ENCODE measurements at places on chromosomes 7 and 10.

DNA sequence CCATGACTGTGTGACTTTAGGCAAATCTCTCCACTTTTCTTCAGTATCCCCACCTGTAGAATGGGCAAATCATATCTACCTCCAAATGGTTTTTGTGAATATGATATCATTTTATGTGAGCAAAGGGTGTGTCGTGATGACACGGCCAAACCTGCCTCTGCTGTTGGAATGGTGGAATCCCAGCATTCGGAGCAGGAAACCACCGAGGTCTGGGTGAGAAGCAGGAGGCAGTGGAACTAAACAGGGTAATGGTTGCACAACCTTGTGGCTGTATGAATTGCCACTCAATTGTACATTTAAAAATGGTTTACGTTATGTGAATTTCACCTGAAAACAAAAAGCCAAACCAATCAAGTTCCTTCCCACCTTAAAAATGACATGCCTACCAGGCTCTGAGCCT lies 131.4 kb upstream of the ZMIZ1 start:
- no peak for DNase-seq

DNA sequence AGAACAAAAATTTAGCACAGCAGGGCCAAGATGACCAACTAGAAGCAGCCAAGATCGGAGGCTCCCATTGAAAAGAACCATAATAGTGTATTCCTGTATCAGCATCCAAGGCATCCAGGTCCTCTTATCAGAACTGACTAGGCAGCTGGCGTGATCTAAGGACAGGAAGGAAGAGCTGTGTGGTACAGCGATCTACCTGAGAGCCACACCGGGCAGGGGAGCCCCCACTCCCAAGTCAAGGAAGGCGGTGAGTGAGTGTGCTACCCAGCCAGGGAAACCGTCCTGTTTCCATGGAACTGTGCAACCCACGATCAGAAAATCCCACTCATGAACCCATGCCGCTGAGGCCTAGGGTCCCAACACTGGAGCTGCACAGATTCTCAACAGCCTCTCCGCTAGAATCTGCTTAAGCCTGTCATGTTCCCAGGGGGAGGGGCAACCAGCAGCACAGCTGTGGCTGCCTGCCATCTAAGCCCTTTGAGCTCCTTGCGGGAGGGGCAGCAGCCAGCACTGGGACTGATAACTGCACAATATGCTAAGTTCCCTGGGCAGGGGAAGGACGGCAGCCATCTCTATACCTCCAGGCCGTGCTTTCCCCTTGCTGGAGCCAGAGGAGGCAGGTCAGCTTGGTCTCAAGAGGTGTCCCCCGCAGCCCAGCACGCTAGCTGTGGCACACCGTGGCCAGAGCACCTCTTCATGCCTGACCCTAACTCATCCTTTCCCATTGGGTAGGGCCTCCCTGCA lies 213.0 kb upstream of the SMIM30 start:
- no peak for DNase-seq

DNA sequence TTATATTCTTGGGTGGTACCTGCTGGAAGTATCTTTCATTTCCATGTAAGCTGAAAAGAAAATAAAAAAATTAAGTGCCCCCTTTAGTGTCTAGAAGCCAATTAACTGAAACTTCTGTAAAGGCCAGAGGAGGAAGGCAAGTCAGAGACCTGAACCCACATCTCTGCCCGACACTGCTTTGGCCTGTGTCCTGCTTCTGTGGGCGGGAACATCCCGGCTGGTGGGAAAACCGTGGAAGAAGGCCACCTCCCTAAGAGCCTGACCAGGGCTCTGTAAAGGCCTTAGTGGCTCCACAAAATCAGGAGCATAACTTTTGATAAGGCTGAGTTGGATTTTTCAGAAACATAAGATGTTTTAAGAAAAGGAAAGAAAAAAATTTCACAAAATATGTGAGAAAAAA lies 9.4 kb downstream of the CPXM2 start:
- no peak for DNase-seq

GRCh38 chr10:62613424-62613823 lies 191.1 kb upstream of the ADO start:
- DNase-seq: peak; percentile 85

DNA sequence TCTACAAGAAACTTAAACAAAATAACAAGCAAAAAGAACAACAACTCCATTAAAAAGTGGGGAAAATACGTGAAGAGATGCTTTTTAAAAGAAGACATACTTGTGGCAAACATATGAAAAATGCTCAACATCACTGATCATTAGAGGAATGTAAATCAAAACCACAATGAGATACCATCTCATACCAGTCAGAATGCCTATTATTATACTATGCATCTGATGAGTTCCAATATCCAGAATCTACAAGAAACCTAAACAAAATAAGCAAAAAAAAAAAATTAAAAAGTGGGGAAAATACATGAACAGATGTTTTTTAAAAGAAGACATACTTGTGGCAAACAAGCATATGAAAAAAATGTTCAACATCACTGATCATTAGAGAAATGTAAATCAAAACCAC lies 29.6 kb upstream of the AKR1C3 start:
- DNase-seq: peak; percentile 17

- no peak for DNase-seq
Measured at GRCh38 chr10:54396031-54396430, 405.0 kb downstream of the PCDH15 start.

- no peak for DNase-seq
Measured at GRCh38 chr7:95056901-95057300, 149.5 kb downstream of the PPP1R9A start.

GRCh38 chr7:74063646-74064045 lies 20.0 kb upstream of the LIMK1 start:
- DNase-seq: no peak

DNA sequence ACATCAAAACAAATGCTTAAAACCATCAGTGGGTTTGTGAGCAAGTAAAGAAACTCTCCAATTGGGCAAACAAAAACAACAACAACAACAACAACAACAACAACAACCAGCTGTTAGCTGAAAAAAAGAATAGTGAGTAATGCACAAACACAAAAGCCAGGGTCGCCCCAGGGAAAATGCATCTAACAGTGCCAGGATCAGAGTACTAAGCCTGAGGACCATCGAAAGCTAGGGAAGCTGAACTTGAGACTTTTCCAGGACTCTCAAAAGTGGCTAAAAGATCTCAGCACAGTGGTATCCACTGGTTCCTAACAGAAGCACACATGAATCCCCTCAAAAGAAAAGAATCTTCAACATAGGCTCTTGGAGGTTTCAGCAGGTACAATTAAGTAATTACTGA lies 83.3 kb downstream of the CPXM2 start:
- peak; percentile 17 for DNase-seq

DNA sequence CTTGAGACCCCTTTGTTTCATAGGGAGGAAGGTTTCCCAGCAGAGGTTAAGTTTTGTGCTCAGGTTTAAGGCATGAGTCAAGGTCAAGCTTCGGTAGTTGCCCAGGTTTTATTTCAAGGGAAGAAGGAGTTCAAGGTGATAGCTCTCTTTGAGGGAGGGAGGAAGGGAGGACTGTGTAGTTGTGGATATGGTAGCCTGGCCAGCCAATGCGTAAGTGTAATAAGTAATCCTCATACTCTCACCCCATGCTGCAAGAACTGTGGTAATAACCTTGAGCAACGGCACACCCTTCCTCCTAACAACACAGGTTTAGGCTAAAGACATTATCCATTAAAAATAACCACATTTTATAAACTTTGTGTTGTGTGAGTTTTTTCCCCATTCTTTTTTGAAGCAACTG lies 478.9 kb downstream of the KCNMA1 start:
- DNase-seq: no peak

- no peak for DNase-seq
Measured at GRCh38 chr7:143514995-143515735, 37.5 kb downstream of the TAS2R41 start.

GRCh38 chr10:18737236-18737635 lies 78.0 kb downstream of the ARL5B start:
- peak; percentile 38 for DNase-seq

DNA sequence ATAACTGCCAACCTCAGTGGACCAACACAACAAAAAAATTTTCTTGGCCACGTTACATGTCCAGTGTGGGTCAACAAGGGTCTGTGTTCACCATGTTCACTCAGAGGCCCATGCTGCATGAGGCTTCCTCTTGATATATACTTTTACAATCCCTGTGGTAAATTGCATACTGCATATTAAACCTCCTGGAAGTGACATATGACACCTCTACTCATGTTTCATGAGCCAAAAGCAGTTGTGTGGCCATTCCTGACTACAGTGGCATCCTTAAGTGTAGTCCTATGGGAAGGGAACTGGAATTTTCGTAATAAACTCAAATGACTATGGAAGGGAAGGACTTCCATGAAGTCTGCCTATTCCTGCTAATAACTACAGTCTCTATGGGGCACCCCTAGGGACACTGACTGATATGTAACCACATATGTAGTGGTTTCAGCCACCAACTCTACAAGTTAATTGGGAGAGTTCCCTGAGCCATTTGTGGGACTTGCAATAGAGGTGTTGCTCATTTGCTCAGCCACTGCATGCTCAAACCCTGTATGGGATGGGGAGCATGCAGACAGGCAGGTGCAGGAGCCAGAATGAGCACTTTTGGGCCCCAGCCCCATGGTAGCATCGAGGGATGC lies 9.7 kb downstream of the DYNC1I1 start:
- no peak for DNase-seq

DNA sequence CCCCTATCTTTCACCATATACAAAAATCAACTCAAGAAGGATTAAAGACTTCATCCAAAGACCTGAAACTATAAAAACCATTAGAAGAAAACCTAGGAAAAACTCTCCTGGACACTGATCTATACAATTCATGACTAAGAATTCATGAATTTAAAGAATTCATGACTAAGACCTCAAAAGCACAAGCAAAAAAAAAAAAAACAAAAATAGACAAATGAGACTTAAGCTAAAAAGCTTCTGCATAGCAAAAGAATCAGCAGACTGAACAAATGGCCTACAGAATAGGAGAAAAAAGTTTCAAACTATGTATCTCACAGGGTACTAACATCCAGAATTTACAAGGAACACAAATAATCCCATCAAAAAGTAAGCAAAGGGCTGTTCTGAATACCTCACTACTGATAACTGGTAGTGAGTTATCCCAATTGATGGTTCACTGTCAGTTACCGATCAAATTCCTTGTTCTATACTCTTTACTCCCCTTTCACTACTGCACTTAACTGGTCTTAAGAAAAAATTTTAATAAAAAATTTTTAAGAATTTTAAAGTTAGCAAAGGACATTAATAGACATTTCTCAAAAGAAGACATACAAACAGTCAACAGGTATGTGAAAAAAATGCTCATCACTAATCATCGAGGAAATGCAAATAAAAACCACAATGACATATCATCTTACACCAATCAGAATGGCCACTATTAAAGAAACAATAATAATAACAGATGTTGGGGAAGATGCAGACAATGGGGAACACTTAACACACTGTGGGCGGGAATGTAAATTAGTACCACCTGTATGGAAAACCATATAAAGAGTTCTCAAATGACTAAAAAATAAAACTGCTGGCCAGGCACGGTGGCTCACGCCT lies 33.2 kb downstream of the KMT2C start:
- DNase-seq: peak; percentile 44

DNA sequence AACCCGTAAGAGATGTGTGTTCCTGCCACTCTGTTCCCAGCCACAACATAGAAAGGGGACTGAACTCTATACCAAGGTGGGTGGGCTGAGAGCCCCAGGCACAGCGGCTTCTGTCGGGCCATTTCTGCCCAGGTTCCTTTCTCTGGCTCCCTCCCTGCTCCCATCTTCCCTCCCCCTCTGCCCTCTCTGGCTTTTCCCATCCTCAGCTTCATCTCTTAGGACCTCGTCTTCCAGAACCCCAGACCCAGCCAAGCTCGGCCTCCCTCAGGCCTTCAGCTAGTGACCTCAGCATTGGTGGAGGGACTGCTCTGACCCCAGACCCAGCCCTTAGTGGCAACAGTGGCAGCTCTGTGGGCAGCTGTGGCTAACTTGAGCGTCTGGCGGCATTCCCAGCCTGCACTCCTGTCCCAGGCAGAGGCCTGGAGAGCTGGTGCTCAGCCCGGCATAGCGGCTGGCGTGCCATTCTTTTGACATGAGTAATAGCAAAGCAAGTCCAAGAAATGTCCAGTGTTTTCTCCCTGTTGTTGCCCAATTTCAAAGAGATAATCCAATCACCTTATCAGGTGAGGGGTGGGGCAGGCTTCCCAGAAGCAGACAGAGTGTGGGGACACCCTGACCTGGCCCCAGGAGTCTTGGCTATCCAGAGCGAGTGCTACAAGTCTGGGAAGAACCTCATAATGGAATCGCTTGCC lies 15.9 kb downstream of the PTPRE start:
- DNase-seq: peak; percentile 17

- DNase-seq: no peak
Measured at GRCh38 chr10:103431902-103432301, 20.3 kb downstream of the CALHM2 start.

GRCh38 chr10:80041162-80041561 lies 37.3 kb upstream of the TMEM254 start:
- no peak for DNase-seq

DNA sequence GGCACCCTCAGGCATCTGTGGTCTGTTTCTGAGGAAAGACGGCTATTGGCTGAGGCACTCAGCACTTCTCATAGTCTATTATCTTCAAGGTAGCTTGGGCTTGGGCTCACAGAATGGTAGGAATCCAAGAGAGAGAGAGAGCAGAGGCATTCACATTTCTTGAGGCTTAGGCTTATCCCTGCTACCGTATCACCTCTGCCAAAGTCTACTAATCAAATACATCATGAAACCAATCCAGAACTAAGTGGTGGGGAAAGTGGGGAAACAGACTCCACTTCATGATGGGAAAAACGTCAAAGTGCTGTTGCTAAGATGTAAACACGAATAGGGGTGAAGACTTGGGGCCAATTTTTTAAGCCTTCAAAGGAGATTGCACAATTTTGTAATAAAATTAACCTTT lies 271.1 kb upstream of the SEMA3D start:
- DNase-seq: no peak

- DNase-seq: no peak
Measured at GRCh38 chr10:80878330-80878729, 340.6 kb downstream of the SH2D4B start.

GRCh38 chr10:106917452-106918055 lies 247.0 kb downstream of the SORCS1 start:
- DNase-seq: no peak

DNA sequence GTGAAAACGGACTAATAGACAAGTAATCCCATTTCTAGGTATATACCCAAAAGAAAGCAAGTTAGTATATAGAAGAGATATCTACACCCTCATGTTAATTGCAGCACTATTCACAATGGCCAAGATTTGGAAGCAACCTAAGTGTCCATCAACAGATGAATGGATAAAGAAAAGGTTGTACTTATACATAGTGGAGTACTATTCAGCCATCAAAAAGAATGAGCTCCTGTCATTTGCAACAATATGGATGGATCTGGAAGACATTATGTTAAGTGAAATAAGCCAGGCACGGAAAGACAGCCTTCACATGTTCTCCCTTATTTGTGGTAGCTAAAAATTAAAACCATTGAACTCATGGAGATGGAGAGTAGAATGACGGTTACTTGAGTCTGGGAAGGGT lies 88.2 kb downstream of the TES start:
- DNase-seq: no peak
